Caudate nucleus (tissue), 63 donors: ENCODE measurements at places on chromosomes 1 and 21.

DNA sequence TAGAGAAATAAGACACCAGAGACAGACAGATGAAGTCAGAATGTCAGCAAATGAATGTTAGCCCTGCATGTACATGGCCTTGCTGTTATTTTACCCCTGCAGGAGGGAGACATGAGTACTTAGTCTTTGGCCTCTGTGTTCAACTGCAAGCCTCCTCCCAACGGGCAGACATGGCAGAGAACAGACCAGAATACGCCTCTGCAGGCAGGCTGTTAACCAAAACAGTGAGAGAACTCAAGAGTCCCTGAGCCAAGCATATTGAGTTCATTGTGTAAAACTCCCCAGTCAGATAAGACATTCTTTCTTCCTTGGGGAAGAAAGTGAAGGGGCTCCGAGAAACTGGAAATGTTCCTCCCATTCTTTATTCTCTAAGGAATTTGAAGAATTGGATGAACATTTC, 150.9 kb downstream of the PHTF1 start:
- no peak for DNase-seq

DNA sequence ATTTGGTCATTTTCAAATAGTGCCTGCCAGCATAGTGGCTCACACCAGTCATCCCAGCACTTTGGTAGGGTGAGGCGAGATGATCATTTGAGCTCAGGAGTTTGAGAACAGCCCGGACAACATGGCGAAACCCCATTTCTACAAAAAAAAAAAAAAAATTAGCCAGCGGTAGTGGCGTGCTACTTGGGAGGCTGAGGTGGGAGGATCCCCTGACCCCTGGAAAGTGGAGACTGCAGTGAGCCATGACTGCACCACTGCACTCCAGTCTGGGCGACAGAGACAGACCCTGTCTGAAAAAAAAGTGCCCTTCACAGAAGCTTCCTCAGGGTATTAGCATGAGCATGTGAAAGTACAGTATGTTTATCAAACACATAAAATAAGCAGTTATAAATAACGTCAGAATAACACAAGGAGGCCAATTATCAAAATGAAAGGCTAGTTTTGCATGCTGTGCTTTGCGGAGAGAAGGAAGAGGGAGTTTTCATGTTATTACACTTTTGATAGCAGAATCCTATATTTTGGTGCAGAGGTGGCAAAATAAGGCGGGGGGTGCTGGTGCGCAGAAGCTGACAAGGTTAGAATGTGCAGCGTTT, 781 bp upstream of the METTL13 start:
- no peak for DNase-seq

GRCh38 chr1:9262096-9262986, 27.8 kb downstream of the H6PD start:
- DNase-seq: no peak

GRCh38 chr1:234660536-234661316, 50.7 kb upstream of the IRF2BP2 start:
- no peak for DNase-seq

GRCh38 chr1:67515324-67516080, 85.3 kb upstream of the SERBP1 start:
- no peak for DNase-seq
